ENCODE measurements at places on chromosomes 16 and 17.

DNA sequence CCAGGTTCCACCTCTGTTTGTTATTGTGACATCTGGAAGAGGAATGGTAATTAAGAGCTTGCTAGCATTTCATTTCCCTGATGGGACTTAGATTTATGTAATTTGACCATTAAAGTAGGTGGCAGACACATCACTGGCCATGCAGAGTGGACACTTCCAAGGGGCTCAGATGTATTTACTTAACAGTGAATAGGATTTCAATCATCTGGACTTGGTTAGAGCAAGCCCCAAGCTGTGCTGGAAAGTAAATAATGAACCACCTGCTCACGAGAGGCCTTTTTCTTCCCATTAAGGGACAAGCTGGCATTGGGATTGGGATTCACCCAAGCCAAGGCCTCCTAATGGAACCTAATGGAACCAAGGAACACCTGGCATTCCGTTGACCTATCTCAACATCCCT, 395.3 kb downstream of the HS3ST4 start:
- no peak for DNase-seq

DNA sequence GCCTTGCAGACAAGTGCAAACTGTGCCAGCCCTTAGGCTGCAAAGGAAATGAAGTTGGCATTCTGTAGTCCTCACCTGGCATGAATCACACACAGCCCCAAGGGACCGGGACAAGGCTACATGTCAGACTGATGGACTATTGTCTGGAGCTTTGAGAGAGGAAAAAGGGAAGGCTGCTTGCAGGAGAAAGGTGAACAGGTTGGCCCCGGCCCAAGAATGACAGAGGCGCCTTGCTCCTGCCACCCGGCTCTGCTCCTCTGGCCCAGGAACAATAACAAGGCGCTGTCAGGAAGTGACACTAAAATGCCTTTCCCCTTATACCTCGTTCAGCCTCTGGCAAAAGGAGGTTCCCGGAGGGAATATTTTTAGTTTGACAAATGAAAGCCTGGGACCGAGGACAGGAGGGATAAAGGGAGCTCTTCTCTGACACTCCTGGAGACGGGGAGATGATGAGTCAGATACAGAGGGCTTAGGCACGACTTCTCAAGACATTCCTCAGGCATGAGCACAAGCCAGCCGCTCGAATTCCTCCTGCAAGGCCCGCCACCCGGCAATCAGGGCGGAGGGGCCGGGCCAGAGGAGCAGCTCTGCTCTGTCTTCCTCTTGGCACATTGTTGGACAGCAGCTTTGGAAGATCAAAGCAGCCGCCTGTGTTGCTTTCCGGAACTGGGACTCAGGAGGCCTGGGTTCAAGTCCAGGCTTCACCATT, 105.8 kb downstream of the NOG start:
- DNase-seq, result no peak

DNA sequence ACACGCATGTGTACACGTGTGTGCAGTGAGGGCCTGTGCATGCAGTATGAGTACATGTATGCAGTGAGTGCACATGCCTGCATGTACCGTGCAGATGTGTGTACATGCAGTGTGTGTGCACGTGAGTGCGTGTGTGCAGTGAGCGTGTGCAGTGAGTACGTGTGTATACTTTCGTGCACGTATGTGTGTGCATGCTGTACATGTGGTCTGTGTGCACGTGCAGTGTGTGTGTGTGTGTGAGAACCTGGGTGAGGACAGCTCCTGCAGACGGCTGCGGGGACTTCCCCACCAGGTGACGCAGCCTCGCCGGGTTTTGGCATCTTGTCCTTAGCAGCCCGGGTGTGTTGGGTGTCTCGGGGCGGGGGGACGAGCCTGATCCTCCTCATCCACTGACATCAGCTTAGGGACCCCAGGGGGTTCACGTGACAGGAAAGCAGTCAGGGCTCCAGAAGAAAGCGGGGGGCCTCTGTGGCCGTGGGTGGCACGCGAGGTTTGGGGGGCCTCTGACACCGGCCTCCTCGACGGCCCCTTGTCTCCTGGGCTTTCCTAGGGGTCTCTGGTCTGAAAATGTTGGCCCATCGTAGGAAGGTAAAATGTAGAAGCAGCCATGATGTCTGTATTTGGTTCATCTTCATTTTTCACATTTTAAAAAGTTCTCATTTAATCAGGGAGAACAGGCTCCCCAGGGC, 119.6 kb upstream of the ZNF750 start:
- DNase-seq, result no peak

- no peak for DNase-seq
Observed at GRCh38 chr16:11916524-11917285, 949 bp upstream of the GSPT1 start.

DNA sequence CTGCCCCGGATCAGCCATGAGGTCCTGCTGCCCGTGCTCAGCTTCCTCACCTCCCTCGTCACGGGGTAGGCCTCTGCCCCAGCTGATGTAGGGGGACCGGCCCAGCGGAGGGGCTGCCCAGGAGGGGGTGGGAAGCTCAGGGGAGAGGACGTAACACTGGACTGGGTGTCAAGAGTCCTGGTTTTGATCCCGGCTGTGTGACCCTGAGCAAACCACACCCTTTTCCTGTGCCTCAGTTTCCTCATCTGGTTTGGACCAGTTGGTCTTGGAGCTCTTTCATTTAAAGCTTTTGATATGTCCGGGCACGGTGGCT, 6.6 kb downstream of the WDR81 start:
- DNase-seq, result no peak

DNA sequence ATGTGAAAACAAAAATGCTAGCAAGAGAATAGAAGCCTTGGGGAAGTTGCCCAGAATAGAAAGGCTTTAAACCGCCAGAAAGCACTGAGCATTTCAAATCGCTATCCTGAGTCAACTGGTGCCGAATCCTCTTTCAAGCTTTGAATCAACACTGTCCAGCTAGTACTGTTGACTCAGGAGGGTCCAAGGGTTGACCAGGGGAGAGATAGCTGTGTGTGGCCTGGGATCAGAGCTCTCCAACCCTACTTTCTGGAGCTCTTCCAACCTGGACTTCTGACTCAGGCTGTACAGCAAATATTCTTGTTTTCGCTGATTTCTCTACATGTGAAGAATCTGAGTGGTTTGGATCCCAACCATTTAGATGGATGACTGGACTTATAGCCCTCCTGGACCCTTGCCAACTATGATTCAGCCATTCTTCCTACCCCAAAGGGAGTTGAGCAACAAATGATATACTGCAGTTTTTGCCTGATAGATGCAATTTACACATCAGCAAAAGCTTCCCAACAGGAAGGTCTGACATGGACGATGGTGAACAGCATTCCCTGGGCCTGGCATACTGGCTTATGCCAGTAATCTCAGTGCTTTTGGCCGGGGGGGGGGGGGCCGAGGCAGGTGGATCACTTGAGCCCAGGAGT, 154.0 kb upstream of the SDK2 start:
- no peak for DNase-seq

GRCh38 chr17:42308446-42308845, 20.1 kb downstream of the STAT5A start:
- DNase-seq, result no peak

GRCh38 chr17:28901866-28902818, 737 bp downstream of the DHRS13 start:
- DNase-seq, result peak; percentile 70

DNA sequence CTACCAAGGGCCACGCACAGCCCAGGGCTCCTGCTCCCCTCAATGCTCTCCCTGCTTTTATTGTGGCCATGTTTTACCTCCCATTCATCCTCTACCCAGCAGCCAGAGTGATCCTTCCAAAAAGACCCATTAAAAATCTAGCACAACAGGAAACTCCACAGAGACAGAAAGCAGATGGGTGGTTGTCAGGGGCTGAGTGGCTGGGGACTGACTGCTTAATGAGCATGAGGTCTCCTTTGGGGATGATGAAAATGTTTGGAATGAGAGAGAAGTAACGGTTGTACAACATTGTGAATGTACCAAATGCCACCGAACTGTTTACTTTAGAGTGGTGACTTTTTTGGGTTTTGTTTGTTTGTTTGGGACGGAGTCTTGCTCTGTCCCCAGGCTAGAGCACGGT, 107.4 kb downstream of the GAS7 start:
- DNase-seq, result no peak

DNA sequence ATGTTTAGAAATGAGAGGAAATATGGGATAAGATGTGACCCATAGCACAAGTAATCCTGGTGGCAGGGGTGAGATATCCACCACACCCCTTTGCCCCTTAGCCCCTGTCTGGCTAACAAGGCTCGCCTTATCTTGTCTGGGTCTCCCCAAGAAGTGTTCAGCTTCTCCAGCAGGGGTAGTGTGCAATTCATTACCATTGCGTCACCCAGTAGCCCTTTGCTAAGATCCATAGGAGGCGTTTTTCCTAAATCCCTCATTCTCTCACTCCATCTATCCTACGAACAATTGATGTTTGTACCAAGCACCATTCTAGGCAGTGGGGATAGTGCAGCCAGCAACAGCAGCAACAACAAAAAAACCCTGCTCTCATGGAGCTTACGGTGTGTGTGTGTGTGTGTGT, 30.8 kb downstream of the CCDC42 start:
- DNase-seq, result no peak

- no peak for DNase-seq
Observed at GRCh38 chr17:66032082-66032712, 159.7 kb downstream of the CEP112 start.

DNA sequence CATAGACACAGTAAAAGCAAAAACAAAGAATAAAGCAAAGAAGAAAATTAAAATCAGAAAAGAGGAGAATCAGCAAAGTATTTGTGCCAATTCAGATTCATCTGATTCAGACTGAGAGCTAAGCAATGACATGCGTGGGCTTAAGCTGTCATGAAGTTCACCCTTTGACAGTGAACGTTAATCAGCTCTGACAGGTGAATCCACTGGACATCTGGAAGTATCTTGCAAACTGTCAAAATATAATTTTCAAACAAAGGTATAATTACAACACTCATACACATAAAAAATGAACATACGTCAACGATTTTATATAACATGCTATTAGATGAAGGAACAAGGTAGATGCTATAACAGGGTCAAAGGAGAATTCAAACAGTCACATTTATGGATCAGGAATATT, 596.3 kb upstream of the SALL1 start:
- peak; percentile 15 for DNase-seq

DNA sequence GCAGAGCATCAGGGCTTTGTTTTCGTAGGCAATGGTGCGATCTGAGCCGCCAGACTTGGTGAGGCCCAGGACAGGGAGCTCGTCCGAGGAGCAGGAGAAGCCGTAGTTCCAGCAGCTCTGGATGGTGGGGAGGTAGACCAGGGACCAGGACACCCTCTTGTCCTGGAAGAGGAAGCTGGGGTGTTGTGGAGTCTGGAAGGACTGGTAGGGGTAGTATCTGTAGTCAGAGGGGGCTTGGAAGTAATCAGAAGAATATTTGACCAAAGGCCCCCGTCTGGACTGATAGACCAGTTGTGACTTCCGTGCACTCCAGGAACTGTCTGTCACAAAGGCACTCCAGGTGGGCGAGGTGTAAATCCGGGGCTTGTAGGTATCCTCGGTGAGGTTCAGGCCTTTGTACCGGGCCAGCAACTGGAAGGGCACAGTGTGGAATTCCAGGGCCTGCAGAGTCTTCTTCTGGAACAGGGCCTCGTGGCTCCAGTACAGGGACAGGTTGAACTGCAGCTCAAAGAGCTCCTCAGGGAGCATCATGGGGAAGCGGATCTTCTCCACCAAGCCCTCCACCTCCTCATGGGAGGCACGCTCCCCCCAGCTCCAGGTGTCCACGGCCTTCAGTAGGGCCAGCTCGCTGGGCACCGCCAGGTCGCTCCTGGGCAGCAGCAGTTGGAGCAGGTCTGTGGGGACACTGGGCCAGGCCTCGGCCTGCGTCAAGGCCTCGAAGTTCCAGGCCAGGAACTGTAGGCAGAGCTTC, 7.8 kb downstream of the LGALS3BP start:
- DNase-seq, result no peak

GRCh38 chr16:50967827-50968612, 183.1 kb downstream of the SALL1 start:
- DNase-seq, result no peak

- DNase-seq, result no peak
Observed at GRCh38 chr16:10519929-10520868, 60.2 kb downstream of the EMP2 start.

DNA sequence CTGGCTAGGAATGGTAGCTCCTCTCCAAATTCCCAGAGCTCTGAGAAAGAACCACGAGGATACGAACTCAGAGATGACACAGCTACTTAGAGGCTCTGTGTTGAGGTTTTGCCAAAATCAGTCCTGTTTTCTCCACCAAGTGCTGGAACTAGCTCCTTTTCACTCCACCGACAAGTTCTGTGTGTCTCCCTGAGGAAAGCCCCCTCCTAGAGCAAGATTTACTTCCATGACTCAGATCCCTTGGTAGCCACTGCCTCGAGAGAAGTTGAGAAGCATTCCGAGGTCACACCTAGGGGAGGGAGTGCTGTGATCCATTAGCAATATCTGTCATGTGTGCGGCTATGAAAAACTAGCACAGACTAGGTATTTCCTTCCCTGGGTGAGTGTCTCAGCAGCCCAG, 30.6 kb downstream of the IL21R start:
- no peak for DNase-seq

DNA sequence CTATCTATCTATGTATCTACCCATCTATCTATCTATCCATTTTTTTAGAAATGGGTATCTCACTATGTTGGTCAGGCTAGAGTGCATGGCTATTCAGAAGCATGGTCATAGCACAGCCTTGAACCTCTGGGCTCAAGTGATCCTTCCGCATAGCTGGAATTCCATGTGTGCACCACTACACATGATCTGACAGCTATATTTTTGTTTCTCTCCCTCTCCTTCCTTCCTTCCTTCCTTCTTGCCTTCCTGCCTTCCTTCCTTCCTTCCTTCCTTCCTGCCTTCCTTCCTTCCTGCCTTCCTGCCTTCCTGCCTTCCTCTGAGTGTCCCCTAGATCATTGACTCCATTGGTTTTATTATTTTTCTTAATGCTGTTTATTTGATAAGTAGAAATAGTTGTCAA, 108.1 kb downstream of the HS3ST4 start:
- no peak for DNase-seq

DNA sequence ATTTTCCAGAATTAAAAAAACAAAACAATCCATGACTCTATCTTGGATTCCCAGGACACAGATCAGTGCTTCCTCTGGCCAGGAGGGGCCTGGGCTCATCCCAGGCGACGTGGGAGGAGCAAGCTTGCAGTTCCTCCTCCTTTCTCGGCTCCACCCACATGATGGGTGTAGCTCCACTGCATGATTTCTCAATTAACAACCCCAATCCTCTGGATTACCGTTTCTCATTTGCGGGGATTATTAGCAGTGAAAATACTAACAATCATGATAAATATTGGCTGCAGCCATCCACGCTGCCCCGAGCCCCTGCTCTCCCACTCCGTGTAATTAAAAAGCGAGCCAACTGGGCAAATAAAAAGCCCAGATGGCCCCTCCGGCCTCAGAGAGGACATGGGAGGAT, 46.4 kb upstream of the SDK2 start:
- DNase-seq, result no peak

- DNase-seq, result no peak
Observed at GRCh38 chr16:15523939-15524338, 89.6 kb downstream of the BMERB1 start.

GRCh38 chr16:88057656-88058055, 106.4 kb downstream of the BANP start:
- no peak for DNase-seq

- DNase-seq, result no peak
Observed at GRCh38 chr17:71636644-71637043, 484.2 kb upstream of the SOX9 start.

- no peak for DNase-seq
Observed at GRCh38 chr16:75868636-75869632, 142.6 kb upstream of the CPHXL start.

- no peak for DNase-seq
Observed at GRCh38 chr16:88814144-88814502, 2.4 kb upstream of the APRT start.

- no peak for DNase-seq
Observed at GRCh38 chr16:57093666-57094564, 1.5 kb downstream of the CPNE2 start.

- DNase-seq, result no peak
Observed at GRCh38 chr16:71698491-71698890, 26.0 kb downstream of the PHLPP2 start.
